Sigmoid colon (tissue), 7 donors: ENCODE measurements at places on chromosomes 3 and 15. TPM values are rescaled to one million over a fixed set of nuclear protein-coding genes. Genes with fewer than 3 reads are reported as not detected.

DNA sequence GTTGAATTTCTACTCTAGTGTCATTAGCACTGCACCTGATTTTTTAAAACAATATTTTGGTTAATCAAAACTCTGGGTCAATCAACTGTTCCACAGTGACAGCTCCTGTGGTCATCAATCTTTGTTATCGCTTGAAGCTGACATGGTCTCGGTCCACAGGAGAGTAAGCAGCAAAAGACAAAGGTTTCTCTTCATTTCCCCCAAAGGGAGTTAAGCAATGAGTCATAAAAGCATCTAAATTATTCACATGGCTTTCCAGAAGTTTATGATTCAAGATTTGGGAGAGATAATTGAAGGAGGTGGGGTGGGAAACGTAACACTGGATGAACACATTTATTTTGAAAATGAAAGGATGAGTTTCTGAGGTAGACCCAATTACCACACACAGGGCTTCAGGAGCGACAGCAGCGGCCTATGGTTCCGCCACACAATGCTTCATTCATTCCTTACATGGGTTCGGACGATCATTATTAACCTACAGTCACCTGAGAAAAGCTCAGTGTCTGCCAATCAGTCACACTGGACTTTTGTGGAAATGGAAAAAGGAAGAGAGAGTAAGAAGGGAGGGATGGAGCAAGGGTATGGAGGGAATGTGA is 505.1 kb downstream of the FHIT start:
- no peak overlapping the region for H3K27ac ChIP-seq
- H3K27me3 ChIP-seq: no peaks in the 10 kb centered on the region

The GALNT15 gene
- 1.2 TPM for polyA plus RNA-seq

The FGF7 gene
- polyA plus RNA-seq: 15.6 TPM

The NPHP3 gene
- 4.4 TPM for polyA plus RNA-seq

The EIF4G1 gene
- polyA plus RNA-seq: 67.3 TPM
